ENCODE measurements at places on chromosomes 6 and 20.

DNA sequence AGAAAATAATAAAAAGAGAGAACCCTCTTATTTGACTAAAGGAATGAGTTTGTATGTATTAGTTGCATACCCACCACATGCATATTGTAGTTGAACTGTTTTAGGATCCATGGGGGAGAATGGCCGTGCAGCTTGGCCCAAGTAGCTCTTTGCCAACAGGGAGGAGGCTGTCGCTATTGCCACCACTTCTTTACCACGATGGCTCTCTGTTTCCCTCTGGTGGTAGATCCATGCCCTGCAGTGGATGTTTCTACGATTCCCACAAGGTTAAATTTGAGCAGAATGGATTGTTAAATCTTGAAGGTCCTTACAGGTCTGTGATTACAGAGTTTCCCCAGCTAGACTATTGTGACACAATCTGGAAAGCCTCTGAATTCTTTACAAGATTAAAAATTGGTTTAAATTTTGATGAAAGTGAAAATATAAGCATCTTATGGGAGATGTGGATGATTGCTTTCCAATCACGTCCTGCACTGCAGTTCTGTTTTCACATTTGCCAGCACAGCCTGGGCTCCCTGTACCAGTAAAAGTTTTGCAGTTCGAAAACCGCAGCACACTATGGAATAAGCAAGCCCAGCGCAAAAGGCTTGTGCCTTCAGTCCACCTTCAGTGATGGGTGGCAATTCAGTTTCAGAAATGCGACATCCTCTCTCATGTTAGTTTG, 34.4 kb upstream of the FNDC1 start:
- peak; percentile 78 for DNase-seq

- no peak for DNase-seq
Observed at GRCh38 chr6:168996356-168996625, 257.4 kb downstream of the THBS2 start.

- DNase-seq, result no peak
Observed at GRCh38 chr6:136550045-136550329, 235 bp downstream of the MAP7 start.

DNA sequence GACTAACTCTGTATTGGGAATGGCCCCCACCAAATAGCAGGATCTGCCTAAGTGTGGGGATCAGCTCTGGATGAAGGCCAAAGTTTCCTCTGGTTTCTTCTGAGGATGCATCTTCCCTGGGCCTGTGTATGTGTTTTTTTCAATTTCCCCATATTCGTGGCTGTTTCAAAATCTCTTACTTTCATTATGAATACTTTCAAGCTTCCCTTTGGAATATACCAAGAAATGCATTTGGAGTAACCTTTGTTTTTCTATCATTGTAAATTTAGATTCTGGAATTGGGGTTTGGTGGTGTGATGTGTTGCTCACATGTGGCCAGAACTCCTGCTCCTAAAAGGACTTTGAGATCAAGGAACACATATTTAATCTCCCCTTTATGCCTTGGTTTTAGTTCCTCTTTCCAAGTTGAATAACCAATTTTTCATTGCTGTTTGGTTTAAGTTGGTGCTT, 8.4 kb downstream of the ENTPD6 start:
- DNase-seq, result no peak

DNA sequence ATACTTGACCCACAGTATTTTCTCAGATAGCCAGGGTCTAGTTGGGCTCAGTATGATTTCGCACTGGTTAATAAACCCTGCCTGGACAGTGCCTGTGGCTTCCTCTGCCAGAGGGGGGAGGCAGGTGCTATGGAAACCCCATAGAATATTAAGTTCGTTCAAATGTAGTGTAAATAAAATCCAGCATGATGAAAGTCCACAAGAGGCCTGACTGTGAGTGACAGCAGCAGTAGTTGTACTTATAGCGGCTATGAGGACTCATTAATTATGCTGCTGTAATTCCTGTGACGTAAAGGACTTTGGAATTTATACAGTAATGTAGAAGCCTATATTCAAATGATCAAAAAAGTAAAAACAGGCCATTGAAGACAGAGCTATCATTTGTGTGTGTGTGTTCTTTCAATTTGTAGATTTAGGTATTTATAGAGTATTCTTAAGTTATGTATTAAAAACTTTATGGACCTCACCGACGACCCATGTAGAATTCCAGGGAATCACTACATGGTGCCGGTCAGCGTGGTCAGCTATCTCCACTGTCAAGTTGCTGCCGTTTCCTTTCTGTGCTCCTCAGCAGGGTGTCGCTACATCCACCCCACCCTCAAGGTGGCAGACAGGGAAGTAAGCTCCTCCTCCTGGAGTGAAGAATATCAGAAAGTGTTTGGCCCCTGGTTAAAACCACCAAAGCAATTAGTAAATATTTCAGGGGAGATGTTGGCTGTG, 10.0 kb downstream of the PYGB start:
- no peak for DNase-seq

GRCh38 chr20:64065062-64065973, 2.3 kb downstream of the TCEA2 start:
- DNase-seq, result no peak

GRCh38 chr20:6705106-6705766, 62.2 kb upstream of the BMP2 start:
- DNase-seq, result no peak
